ENCODE measurements at places on chromosomes 16 and 17. TPM values are rescaled to one million over a fixed set of nuclear protein-coding genes. Genes with fewer than 3 reads are reported as not detected.

- DNase-seq = no peak
These were observed 51.4 kb downstream of the C16orf78 start for GRCh38 chr16:49424961-49425360.

DNA sequence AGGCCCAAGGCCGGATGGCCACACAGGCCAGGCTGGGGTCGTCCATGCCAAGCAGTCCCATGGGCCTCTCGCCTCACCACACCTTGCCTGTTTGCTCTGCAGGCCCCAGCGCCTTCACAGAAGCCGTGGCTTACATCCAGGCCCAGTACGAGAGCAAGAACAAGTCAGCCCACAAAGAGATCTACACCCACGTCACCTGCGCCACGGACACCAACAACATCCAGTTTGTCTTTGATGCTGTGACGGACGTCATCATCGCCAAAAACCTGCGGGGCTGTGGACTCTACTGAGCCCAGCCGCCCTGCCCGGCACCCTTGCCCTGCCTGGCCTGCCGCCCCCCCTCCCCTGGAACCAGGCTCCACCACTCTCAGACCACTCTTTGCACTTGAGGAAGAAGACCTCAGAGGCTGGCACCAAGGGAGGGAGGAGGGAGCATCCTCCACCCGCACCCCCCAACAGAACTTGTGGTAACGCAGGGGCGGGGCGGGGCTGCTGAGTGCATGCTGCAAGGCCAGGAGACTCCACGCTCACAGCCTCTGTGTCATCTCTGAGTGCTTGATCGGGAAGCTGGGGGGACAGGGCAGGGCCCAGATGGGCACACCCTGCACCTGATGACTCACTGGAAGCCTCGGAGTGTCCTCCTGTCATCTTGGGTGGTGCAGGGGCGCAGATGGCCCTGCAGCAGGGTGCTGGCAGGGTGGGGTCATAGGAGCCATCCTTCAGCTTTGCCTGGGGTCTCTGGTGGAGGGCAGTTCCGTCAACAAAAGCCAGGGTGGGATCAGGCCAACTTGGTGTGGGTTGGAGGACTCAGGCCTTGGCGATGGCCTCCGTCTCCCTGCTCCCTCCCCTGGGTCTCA, 81.5 kb downstream of the AMFR start:
- DNase-seq = no peak

- DNase-seq = no peak
These were observed 46.6 kb upstream of the CMIP start for GRCh38 chr16:81397879-81398520.

The NECAB2 gene
- polyA plus RNA-seq = 3.5 TPM

The LRRC46 gene
- polyA plus RNA-seq = 2.4 TPM

The CES5A gene
- 0.11 TPM for polyA plus RNA-seq

Measured in right renal cortex interstitium (tissue), 3 donors.